Activated CD8-positive, alpha-beta memory T cell treated with anti-CD3 and anti-CD28 coated beads, Interleukin-2, amount 50 U/mL, for 48 hours (primary cell): ENCODE measurements at places on chromosomes 13 and 19.
A peak's percentile ranks its signal among the peaks of the same experiment; 100 is the strongest.

GRCh38 chr19:46442808-46443450 lies 14.2 kb upstream of the PNMA8C start:
- no peak for DNase-seq

- no peak for DNase-seq
Measured at GRCh38 chr19:15276620-15277215, 44.5 kb upstream of the EPHX3 start.

- no peak for DNase-seq
Measured at GRCh38 chr19:45577111-45577905, 7.3 kb downstream of the OPA3 start.

GRCh38 chr13:29753618-29754472 lies 96.6 kb downstream of the UBL3 start:
- no peak for DNase-seq

DNA sequence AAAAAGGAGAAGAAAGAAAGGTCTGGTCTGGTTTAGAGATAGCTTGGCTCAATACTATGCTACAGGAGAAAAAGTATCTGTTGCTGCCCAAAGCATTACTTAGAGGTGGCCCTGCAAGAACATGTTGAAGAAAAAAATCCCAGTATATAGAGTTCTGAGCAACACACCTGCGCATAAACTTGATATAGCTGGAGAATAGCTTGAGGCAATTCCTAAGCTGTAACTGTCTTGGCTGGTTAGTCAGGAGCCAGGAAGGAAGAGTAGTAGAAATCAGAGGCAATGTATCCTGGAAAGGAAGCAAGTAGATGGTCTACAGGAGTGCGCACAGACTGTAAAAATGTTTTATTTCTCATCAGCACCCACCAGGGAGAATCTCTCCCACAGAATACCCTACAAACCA lies 209.7 kb downstream of the SLITRK1 start:
- DNase-seq: no peak

- no peak for DNase-seq
Measured at GRCh38 chr13:90185734-90186133, 1161.8 kb upstream of the MIR17HG start.

GRCh38 chr13:41312176-41312500 lies 1.1 kb downstream of the NAA16 start:
- DNase-seq: no peak

- DNase-seq: no peak
Measured at GRCh38 chr13:30857636-30858035, 48.4 kb upstream of the MEDAG start.

DNA sequence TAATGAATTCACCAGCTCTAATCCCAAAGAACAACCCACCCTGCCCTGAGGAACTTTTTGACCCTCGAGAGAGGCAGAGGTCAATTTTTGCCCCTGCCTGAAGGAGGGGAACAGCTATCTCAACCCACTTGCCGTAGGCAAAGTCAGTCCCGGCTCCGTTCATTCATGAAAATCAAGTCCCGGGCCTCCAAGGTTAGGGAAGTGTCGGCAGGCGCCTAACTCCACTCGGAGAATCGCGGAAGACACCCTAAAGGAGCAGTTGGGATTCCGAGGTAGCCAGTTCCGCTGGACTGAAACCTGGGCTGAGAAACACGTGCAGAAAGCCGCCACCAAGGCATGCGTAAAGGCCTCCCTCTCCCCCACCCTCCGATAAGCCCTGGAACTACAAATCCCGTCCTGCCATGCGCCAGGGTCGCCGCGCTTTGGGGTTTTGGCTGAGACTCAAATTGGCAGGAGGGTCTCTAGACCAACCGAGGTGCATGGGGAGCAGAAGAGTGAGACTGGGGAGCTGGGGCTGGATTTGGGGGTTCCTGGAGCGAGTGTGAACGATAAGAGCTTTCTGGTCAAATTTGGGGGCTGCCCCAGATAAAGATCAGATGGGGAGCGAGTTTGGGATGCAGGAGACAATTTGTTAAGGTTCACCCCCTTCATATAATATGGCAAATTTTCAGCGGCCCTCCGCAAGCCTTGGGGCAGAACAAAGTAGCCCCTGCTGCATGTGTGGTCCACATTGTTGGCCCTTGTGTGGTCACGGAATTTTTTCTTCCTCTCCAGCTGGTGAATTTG lies at the start of gene TNPO2:
Gene TNPO2 (minus strand): TSS at position 292 of the 786 bp plus-strand sequence. CDS start 2,955 bp downstream, outside the sequence.
- DNase-seq: peak; percentile 88

- no peak for DNase-seq
Measured at GRCh38 chr13:78630511-78630910, 27.2 kb upstream of the POU4F1 start.

DNA sequence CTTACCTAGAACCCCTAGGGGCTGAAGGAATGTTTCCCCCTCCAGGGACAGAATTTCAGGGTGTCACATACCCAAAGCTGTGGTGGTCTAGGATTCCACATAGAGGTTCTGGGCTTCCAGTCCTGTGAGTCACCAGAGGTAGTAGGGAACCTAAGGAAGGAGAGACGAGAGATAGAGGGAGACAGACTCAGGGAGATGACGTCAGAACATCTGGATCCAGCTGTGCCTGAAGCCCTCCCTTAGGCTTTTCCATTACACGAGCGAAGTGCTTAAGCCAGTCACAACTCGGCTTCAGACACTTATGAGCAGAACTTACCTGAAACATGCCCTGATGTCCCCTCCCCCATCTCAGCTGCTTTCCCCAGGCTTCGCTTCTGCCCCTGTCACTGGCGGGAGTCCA lies 11.8 kb upstream of the SELENOW start:
- DNase-seq: no peak

DNA sequence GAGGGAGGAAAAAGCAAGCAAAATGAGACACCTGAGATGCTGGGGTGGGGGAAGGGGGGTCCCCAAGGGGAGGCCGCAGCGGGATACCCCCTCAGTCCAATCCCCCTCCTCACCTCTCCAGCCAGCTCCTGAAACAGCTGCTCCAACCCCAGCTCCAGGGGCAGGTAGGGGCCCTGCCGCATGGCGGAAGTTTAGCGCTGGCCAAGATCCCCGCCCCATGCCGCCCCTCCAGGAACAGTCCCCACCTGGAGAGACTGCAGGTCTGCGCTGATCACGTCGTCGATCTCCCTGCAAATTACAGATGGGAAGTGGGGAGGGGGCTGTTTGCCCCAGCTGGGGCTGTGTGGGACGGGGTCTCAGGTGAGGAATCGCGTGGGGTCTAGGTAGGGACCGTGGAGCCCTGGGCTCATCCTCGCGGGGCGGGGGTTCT lies 9.0 kb downstream of the CAPN12 start:
- peak; percentile 73 for DNase-seq

DNA sequence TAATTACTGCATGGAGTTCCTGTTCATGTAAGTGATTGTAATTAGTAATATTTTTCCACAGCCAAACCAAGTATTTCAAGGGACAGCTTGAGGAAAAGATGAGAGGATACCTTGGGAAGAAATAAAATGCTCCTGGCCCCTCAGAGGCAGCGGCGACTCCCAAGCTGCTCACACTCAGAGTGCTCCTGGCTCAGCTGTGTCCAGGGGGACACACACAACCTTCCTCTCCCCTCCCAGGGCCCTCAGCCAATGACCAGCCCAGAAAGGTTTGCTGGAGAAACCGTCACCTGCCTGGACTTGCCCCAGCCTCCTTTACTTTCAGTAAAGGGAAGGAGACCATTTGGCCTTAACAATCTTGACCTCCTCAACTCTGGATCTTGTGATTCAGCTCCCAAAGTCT lies 51.1 kb downstream of the CRYL1 start:
- DNase-seq: no peak

- DNase-seq: no peak
Measured at GRCh38 chr19:17389288-17389687, 4.7 kb downstream of the CCDC194 start.

DNA sequence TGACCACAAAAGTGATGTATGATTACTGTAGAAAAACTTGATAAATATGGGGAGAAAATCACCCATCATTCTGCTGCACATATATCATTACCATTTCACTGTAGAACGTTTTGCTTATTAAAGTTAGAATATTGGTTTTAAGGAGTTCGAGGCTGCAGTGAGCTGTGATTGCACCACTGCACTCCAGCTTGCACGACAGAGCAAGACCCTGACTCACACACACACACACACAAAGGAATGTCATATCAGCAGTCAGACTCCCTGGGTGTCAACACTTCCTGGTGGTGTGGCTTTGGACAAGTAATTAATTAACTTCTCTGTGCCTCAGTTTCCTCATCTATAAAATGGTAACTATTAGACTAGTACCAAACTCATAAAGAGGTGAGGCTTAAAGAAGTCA lies 11.3 kb upstream of the PNMA8A start:
- DNase-seq: no peak

- DNase-seq: no peak
Measured at GRCh38 chr13:90633849-90634248, 713.6 kb upstream of the MIR17HG start.

DNA sequence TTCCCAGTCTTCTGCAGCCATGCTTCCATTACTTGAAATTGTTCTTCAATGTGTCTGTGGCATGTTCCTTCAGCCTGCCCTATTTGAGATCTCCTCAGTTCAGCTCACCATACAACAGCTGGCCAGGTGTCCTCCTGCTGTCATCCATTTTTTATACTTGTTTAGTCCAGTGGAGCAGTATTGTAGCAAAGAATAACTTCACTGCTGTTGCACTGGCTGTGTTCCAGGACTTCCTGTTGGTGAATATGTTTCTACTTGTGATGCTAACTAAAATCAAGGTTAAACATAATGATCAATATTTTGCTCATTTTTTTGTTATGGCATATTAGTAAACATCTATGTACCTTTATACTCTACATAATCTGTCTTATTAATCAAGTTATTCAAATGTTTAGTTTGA lies 1394.1 kb downstream of the PCDH9 start:
- no peak for DNase-seq

DNA sequence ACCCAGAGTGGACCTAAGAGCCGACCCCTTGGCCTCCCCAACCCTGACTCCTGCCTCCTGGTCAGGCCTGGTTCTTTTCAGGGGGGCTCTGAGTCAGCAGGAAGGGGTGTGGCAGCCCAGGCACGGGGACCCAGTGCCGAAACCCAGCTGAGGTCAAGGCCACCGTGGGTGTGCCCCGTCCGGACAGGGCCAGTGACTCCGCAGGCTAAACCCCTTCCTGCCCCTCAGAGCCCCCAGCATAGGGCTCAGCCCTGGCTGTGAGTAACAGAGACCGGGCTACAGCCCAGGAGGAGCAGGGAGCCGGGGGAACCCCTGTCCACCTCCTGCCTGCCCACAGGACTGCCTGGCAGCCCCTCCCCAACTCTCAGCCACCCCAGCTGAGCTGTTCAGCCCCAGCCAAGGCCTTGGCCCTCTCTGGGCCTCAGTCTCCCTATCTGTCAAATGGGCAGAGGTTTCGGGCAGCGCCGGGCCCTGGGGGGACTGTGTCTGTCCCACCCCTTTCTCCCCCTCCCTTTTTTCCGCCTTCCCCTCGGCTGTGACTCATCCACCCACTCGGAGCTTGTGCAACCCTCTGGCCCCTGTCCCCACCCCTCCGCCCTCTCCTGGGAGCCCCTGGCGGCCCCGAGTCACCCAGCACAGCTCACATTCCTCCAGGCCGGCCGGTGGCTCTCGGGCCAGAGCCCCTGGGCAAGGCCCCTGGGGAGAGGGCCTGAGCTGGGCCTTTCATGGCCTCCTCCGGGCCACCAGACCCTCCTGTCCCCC lies 8.6 kb downstream of the ZBTB7A start:
- DNase-seq: no peak

- DNase-seq: no peak
Measured at GRCh38 chr19:47511128-47511517, 3.7 kb downstream of the NAPA start.

DNA sequence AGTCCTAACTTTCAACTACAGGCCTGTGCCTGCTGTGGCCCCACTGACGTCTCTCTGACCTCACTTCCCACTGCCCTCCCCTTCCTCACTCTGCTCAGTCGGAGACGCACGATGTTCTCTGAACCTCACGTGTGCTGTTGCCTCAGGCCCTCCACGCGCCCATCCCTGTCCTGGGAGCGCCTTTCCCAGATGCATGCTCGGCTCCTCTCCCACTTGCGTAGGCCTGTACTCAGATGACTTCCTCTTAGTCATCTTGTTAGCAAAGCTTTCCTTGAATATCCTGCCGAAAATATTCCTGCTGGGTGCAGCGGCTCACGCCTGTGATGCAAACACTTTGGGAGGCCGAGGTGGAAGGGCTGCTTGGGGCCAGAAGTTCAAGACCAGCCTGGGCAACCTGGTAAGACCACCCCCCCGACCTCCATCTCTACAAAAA lies 9.3 kb upstream of the SYT5 start:
- DNase-seq: no peak

- DNase-seq: no peak
Measured at GRCh38 chr13:87356314-87356713, 314.9 kb upstream of the SLITRK5 start.

- DNase-seq: no peak
Measured at GRCh38 chr19:31146546-31147183, 202.6 kb downstream of the TSHZ3 start.

DNA sequence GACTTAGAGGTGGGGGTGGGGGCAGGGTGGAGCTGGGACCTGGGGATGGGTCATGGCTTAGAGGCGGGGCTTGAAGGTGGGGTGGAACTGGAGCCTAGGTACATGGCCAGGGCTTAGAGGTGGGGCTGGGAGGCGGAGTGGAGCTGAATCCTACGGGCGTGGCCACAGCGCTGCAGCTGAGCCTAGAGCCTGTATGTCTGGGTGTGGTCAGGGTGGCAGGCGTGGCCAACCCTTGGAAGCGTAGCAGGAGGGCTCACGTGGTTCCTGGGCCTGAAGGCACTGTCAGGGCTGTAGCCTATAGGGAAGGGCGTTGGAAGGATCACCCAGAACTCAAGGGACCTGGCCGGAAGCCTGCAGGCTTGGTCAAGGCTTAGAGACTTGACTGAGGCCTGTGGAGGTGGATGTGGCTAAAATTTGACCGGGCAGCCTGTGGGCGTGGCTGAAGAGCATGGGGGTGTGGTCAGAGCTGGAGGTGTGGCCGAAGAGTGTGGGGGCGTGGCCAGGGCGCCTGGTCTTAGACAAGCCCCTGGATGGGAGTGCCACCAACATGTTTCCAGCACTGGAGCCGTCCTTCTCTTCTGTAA lies 24.3 kb downstream of the COLGALT1 start:
- DNase-seq: peak; percentile 73

DNA sequence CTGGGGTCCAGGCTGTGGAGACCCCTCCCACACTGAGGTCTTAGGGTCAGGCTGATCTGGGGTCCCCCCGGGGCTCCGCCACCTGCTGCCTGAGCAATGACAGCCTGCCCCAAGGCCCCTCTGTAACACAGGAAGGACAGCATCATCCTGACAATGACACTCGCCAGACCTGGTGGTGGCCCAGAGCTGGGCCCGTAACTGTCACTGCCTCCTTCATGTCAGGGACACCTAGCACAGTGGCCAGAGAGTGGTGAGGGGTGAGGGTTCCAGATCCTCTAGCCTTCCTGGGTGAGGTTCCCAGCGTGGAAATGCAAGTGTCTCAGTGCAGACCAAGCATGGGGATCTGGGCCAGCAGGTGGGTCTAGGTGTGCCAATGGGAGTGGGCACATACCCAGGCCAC lies 27.8 kb downstream of the OPA3 start:
- DNase-seq: no peak
